ENCODE measurements at places on chromosomes 3 and 15.

GRCh38 chr3:126393563-126393962, 1.1 kb upstream of the CFAP100 start:
- DNase-seq, result no peak

GRCh38 chr3:185046164-185046515, 106.7 kb downstream of the C3orf70 start:
- no peak for DNase-seq

GRCh38 chr3:127296959-127297358, 9.1 kb upstream of the PRR20G start:
- no peak for DNase-seq

- no peak for DNase-seq
Measured at GRCh38 chr3:194756791-194757325, 71.2 kb downstream of the FAM43A start.

DNA sequence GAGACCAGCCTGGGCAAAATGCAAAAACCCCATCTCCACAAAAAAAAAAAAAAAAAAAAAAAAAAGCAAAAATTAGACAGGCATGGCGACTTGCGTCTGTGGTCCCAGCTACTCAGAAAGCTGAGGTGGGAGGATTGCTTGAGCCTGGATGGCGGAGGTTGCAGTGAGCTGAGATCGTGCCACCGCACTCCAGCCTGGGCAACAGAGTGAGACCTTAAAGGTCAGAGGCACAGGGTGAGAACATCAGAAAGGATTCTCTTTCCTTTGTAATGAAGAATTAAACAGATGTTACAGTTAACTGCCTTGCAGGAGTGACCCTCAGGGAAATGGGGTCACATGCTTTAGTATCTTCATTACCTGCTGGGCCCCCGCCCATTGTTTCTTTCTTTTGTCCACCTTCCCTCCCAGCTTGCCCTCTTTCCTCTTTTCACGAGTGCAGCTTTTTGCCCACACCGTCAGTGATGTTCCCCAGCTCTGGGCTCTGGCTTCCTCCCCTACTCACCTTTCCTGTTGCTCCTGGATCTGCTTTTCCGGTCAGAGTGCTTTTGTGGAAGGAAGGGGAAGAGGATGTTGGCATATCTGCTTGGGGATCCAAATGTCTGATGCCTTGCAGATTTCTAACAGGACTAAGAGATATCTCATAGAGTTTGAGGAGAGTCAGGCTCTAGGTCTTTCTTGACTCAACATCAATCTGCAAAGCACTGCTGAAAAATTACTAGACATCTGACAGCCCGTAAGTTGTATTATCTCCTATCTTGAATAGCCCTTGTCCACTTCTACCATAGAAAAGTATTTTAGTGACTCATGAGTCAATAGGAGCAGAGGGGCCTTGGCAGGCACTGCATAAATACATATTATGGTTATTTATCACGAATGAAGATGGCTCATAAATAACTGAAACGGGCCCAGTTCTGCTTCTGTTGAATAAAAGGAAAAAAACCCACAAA, 35.6 kb upstream of the NDUFB4 start:
- no peak for DNase-seq

- no peak for DNase-seq
Measured at GRCh38 chr15:84079885-84080777, 155.4 kb upstream of the GOLGA6L4 start.

GRCh38 chr3:127336101-127336500, 48.3 kb upstream of the PRR20G start:
- DNase-seq, result no peak

GRCh38 chr3:125052624-125053303, 3.0 kb downstream of the HEG1 start:
- no peak for DNase-seq

DNA sequence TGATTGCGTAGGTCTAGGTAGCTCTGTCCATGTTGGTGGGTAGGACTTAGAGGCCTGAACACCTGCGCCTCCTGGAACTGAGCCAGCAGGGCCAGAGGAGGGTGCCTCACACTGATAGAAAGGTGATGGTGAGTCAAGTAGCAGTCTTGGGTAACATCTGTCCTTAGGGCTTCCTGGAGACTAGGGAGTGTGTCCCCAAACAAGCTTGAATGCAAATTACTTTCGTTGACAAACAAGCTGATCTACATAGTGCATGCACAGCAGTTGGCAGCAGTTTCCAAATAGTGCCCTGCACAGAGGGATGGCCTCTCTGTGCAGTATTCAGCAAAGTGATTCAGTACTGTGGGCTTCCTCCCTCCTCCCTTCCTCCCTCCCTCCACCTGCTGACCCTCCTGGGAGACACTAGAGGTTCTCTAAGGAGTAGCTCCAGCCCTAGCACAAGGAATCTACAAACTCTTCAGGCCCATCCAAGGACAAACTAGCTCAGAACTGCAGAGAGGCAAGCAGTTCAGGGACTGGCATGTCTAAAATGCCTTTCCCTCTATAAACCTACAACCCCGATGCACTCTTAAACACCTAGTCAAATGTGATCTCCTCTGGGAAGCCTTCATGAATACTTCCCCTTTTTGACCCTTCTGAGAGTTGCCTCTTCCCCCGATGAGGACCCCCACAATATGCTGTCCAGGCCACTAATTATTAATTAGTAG, 61.0 kb downstream of the TLE3 start:
- no peak for DNase-seq

GRCh38 chr15:90564051-90564450, 34.3 kb downstream of the CRTC3 start:
- peak; percentile 29 for DNase-seq

DNA sequence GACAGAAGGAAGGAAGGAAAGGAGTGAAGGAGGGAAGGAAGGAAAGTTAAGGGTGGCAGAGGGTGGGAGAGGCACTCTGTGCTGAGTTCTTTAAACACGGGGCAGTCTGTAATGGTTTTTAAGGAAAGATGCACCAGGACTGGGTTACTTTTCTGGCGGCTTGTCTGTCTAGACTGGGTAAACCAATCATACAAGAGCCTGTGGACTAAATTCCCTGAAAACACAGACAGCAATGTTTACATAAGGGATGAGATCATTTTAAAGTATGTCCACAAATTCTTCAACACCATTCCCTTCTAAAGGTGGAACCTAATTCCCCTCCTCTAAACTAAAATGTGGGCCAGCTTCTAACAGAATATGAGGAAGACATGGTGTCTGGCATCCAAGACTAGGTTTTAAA, 235.5 kb upstream of the IGF1R start:
- no peak for DNase-seq

GRCh38 chr3:38084334-38085310, 45.6 kb downstream of the DLEC1 start:
- no peak for DNase-seq

- no peak for DNase-seq
Measured at GRCh38 chr3:65758876-65759598, 279.7 kb downstream of the MAGI1 start.

- DNase-seq, result no peak
Measured at GRCh38 chr3:169110633-169111032, 552.9 kb downstream of the MECOM start.

DNA sequence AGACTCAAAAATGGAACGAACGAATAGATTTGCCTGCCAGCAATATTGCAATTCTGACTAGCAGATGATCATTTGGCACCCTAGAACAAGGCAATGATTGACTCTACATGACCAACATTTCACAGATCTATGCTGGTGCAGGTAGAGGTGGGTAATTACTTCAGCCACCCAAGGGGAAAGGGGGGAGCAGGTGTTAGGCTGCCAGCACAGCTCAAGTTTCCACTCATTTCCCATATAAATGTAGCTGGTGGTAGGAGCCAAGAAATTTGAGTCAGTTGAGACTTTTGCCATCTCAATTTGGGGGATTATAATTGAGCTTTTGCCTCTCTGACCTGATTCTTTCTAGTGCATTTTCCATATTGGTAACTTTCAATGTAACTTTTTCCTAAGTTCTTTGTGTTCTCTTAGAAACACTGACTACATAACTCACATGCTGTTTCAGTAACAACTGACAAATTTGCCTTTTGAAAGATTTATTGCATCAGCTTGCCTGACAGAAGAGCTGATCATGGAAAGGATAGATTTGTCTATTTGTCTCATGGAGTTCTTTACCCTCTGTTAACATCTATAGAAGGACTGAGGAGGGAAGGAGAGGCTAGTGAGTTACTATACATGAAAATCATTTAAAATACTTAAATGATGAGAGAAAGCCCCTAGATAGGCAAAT, 902.5 kb downstream of the ZPLD1 start:
- DNase-seq, result no peak

DNA sequence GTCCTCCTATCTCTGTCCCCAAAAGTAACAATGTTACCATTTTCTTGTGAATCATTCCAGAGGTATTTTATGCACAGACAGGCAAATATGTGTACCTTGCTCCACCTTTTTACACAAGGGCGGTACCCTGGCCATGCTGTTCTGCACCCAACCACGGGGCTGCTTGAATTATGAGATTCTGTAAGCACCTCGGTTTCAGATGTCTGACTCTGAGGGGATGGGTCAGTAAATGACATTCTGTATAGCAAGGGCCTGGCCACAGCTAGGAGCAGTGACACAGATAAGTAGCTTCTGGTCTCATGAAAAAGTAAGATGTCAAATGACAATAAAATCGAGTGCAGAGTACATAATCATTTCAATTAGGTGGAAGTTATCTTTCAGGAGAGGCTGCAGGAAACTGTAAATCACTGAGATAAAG, 30.4 kb upstream of the FLNB start:
- DNase-seq, result no peak

DNA sequence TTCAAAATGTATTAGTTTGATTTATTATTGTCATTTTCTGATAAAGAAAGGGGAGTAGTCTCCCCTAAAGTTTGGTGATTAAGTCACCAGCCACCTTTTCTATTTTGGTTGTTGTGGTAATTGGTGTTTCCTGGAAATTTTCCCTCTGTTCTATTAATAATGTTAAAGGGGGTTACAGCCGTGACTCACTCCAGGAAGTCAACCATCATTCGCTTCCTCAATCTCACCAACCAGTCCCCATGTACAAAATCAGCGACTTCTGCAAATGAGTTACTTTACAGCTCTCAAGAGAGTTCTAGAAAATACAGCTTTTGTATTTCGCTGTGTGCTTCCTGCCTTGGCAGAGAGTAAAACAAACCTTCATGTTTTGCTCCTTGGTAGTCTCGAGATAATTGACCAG, 285.1 kb downstream of the LPP start:
- DNase-seq, result peak; percentile 85

GRCh38 chr3:178645503-178645902, 109.3 kb downstream of the KCNMB2 start:
- no peak for DNase-seq

- no peak for DNase-seq
Measured at GRCh38 chr3:72152551-72153476, 367.9 kb upstream of the PROK2 start.

GRCh38 chr3:177835917-177836316, 638.6 kb upstream of the TBL1XR1 start:
- no peak for DNase-seq

DNA sequence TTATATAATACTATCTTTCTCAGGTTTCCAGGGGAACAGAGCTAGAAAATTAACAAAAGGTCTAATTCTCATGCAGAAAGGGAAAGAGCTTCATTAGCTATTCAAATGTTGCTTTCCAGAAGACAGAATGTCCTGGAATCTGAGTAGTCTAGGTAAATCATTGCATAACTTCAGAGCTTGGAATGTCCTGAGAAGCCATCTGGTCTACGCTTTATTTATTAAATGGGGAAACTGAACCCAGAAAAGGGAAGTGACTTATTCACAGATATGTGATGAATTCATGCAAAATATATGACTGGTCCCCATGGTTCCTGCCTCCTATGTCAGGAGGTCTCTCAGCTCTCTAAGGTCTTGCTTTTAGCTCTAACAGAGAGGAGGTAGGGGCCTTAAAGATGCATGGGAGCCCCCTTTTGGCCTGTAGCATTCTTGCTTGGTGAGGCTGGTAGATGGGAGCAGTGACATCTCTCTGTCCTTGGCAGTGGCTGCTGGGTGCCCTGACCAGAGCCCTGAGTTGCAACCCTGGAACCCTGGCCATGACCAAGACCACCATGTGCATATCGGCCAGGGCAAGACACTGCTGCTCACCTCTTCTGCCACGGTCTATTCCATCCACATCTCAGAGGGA, 99.2 kb downstream of the CEMIP start:
- no peak for DNase-seq

GRCh38 chr15:25718597-25718996, 144.5 kb downstream of the ATP10A start:
- DNase-seq, result no peak

DNA sequence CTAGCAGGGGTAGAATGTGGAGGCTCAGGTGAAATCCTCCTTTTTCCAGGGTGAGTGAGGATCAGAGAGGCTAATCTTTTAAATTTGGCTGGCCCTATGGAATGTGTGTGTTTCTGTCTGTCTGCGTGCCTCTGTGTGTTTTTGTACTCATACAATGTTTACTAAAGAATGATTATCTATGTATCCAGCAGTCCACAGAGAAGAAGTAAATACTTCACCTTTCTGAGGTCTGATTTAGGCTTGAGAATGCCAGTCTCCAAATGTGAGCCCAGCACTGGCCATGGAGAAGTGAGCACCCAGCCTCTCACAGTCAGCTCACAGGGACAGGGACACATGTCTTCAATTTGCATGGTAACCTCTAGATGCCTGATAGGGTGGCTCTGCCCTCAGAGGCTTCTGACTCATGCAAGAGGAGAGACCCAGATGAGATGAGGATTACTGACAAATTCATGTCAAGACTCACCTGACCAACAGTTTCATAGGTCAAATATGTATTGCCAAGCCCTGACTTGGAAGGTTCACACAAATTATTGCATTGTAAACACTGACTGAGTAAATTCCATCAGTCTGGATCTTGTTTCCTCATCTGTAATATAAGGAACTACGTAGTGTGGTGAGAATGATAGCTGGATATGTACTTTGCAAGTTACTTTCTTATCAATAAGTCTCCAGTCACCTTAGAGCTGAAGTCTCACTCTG, 31.0 kb downstream of the ENTPD3 start:
- DNase-seq, result no peak

- no peak for DNase-seq
Measured at GRCh38 chr3:111324645-111325044, 217.4 kb upstream of the CD96 start.

GRCh38 chr15:35603301-35603700, 57.3 kb upstream of the DPH6 start:
- DNase-seq, result no peak

- no peak for DNase-seq
Measured at GRCh38 chr3:58497097-58497496, 5.2 kb downstream of the KCTD6 start.

DNA sequence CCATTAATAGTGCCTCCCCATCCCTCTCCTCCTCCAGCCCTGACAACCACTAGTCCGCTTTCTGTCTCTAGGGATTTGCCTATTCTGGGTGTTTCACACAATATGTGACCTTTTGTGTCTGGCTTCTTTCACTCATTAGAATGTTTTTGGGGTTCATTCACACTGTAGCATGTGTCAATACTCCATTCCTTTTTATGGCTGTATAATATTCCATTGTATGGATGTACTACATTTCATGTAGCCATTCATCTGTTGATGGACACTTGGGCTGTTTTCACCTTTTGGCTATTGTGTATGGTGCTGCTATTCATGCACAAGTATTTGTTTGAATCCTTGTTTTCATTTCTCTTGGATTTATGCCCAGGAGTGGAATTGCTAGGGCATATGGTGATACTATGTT, 16.5 kb downstream of the GRK7 start:
- DNase-seq, result no peak

Data from CD4-positive, alpha-beta T cell treated with Interleukin-2 at 100 ng/mL for 4 hours (primary cell).